ENCODE measurements at places on chromosomes 3 and 15. TPM values are rescaled to one million over a fixed set of nuclear protein-coding genes. Genes with fewer than 3 reads are reported as not detected.

DNA sequence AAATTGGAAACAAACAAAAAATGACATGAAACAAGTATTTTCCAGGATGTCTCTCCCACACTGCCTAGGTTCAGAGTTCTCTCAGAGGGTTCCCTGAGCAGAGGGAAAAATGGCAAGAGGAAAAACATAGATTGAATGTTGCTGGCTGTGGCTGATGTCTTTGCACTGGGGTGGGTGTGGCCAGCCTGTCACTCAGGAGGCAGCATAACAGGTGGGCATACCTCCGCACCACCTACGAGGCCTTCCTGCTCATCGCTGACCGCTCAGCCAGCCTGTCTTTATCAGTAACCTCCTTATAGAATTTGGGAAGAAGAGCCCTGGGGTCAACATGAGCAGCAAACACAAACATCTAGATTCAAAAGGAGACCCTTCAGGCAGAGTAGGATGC, 216.6 kb upstream of the UMPS start:
- H3K27me3 ChIP-seq = no peaks in the 10 kb centered on the region
- H3K27ac ChIP-seq = no peak overlapping the region
- H3K4me1 ChIP-seq = no peaks in the 10 kb centered on the region
- DNase-seq = no peak
- H3K4me3 ChIP-seq = no peak overlapping the region

DNA sequence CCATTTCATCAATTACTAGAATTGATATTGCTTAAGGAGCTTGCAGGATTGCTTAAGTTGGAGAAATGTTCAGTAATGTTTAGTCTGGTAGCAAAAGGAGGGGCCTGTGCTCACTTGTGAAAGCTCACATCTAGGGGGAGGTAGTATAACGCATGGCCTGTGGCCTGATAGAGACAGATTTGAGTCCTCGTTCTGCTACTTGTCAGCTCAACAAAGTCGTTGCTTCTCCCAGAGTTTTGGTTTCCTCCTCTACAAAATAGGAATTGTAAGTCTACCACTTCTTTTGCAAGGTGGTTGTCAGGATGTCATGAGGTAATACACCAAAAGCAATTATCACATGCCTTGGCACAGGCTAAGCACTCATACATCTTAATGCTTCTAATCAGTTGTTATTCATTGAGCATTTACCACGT, 1.3 kb downstream of the ST3GAL6 start:
- H3K27ac ChIP-seq = peak overlapping the region; percentile 74
- DNase-seq = no peak
- no peaks in the 10 kb centered on the region for H3K36me3 ChIP-seq

GRCh38 chr3:154137036-154137435, 15.8 kb downstream of the ARHGEF26 start:
- no peak overlapping the region for H3K27ac ChIP-seq
- no peak for DNase-seq
- no peaks in the 10 kb centered on the region for H3K36me3 ChIP-seq
- H3K4me3 ChIP-seq = no peak overlapping the region
- no peaks in the 10 kb centered on the region for H3K27me3 ChIP-seq
- no peaks in the 10 kb centered on the region for H3K4me1 ChIP-seq

DNA sequence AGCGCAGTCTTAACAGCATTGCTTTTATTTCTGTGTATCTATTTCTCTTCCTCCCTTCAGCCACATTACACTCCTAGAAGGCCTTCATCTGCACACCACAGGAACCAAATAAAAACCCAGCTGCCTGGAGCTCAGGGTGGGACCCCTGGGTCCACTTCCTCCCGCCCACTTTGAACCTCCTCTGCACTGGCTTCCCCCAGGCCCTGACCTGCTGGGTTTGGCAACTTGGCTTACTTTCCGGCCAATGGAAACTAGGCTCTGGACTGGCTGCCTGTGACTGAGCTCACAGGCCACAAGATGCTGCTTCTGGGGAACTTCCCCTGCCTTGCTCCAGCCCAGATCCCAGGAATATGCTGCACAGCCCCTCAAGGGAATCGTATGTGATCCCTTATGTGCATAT, 89.8 kb downstream of the SEMA5B start:
- H3K4me3 ChIP-seq = no peak overlapping the region
- H3K36me3 ChIP-seq = no peaks in the 10 kb centered on the region
- DNase-seq = peak; percentile 48
- peaks cover 9% of the 10 kb centered on the region for H3K4me1 ChIP-seq

Gene CCDC9B
- polyA plus RNA-seq = 8.0 TPM

Gene THAP10
- polyA plus RNA-seq = 0.64 TPM

Gene RARRES1
- 6.2 TPM for polyA plus RNA-seq

Data from spleen (tissue), 13 donors.